Lower leg skin (tissue), 4 donors: ENCODE measurements at places on chromosomes 5 and 9.

- DNase-seq, result peak; percentile 94
These were observed 20.4 kb upstream of the IER5L start for GRCh38 chr9:129198319-129199043.

GRCh38 chr5:37787742-37788141 is 52.1 kb downstream of the GDNF start:
- DNase-seq, result no peak

GRCh38 chr9:125707472-125707804 is 430 bp upstream of the MAPKAP1 start:
- no peak for DNase-seq

GRCh38 chr9:136970361-136970760 is 6.9 kb upstream of the PTGDS start:
- no peak for DNase-seq

GRCh38 chr9:80836013-80836412 is 853.3 kb downstream of the TLE1 start:
- DNase-seq, result no peak

- no peak for DNase-seq
These were observed 180.8 kb downstream of the HSD17B3 start for GRCh38 chr9:96121136-96121535.

DNA sequence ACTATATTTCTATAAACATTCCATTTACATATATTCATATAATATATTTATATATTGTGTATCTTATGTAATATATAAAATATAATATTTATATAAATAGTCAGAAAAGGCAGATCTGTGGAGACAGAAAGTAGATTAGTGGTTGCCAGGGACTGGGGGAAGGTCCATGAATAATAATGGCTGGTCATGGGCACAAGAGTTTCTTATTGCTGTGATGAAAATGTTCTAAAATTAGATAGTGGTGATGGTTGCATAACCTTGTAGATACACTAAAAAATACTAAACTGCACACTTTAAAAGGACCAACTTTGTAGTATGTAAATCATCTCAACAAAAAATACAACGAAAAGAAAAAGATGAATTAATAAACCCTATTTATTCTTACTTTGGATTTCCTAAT is 47.3 kb downstream of the NUP155 start:
- no peak for DNase-seq

DNA sequence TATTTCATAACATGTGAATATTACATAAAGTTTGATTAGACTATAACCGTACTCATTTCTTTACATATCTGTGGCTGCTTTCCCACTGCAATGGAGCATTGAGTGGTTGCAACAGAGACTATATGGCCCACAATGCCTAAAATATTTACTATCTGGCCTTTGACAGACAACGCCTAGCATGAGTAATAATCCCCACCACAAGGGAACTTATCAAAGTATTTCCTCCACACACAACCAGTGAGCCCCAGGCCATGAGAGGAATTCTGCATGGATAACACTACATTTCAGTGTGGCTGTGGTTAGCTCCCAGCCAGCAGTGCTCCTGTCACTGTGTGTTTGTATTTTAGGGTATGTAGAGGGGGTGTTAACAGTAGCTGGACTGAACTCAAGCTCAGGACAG is 54.8 kb downstream of the FAM81B start:
- no peak for DNase-seq

DNA sequence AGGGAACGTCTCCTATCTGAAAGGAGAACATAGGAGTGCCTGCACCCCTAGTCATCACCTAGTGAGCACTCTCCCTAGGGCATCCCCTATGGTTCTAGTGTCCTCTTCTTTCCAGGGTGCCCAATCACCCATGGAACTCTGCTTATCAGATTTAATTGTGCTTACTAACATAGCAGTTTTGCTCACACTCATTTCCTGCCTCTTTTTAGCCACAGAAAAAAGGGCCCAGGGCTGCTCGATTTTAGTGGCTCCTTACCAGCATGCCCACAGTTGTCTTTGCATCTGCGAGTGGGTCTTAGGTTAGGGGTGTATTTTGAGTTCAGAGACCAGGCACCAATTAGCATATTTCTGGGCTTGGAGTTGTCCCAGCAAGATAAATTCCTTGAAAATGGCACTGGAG is 1110.2 kb downstream of the TAF11L14 start:
- no peak for DNase-seq

GRCh38 chr9:99239341-99240060 is 17.4 kb downstream of the SEC61B start:
- no peak for DNase-seq

DNA sequence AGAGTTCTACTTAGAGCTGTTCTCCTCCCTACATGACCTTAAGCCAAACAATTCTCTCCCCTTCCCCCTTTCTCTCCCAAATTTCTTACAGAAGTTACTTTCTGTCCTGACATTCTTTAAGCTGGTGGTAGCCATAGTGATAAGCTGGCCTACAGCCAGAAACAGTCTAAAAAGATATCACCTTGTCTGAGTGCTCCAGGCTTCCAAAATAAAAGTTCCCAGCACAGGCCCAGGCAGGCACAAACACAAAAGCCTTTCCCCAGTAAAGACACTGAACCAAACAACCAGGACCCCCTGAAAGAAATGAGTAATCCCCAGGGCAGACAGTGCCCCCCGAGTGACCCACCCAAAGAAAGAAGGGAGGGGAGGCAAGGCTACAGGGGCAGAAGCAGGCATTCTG is 19.2 kb downstream of the SIL1 start:
- DNase-seq, result no peak
